DND-41 (cell line): ENCODE measurements at places on chromosomes 6 and 20.
A peak's percentile ranks its signal among the peaks of the same experiment; 100 is the strongest.

GRCh38 chr6:24720131-24720603, 1.2 kb upstream of the C6orf62 start:
- H3K4me3 ChIP-seq = peak overlapping the region; percentile 90
- DNase-seq = peak; percentile 80
- peaks cover 53% of the 10 kb centered on the region for H3K4me1 ChIP-seq

- H3K27me3 ChIP-seq = no peaks in the 10 kb centered on the region
- no peaks in the 10 kb centered on the region for H3K4me1 ChIP-seq
- H3K27ac ChIP-seq = no peak overlapping the region; the same call in 1 of the 2 replicates
- H3K36me3 ChIP-seq = no peaks in the 10 kb centered on the region
Observed at GRCh38 chr6:137589067-137589848, 95.1 kb upstream of the OLIG3 start.

DNA sequence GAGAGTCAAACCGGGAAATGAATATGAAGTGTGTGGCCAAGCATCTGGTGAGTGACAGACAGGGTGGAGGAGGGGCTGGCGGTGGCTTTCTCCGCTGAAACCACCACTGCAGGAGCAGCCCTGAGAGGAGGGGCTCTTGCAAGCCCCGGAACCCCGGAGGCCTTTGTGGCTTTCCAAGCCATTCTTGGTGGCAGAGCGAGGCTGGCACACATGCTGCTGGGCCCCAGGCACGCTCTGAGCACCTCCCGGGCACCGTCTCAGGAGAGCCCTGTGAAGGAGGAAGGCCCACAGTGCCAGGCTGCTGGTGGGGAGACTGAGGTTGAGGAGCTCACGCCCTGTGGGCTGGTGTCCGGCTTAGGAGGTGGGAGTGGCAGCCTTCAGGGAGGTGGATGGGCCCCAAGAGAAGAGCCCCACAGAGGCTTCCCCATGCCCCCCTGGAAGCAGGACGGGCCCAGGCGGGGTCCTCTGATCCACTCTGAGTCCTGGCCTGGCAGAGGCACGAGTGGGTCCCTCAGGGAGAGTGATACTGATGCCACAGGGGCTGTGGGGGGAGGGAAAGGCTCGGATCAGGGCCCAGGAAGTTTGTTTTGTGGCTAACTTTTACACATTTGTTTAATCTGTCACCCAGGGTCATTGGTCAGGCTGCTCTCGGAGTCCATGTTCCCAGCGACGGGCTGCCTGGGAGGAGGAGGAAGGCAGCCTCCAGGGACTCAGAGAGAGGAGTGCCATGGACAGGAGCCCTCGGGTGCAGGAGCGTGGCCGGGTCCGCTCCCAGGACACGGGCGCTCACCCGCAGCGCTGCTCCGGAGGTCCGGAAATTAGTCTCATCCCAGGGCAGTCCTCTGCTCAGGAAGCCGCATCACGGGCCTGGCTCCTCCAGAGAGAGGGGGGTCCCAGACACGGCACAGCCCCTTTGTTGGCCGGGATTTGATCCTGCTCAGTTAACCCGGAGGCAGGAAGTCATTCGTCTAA, 170.7 kb downstream of the ERMARD start:
- H3K27me3 ChIP-seq = no peaks in the 10 kb centered on the region
- DNase-seq = peak; percentile 77
- H3K4me3 ChIP-seq = no peak overlapping the region
- H3K36me3 ChIP-seq = no peaks in the 10 kb centered on the region
- peak overlapping the region; percentile 51; the same call in 1 of the 2 replicates for H3K27ac ChIP-seq

- H3K27ac ChIP-seq = no peak overlapping the region
- H3K4me3 ChIP-seq = no peak overlapping the region
- peaks cover 10% of the 10 kb centered on the region for H3K4me1 ChIP-seq
Observed at GRCh38 chr20:57658833-57659516, 38.7 kb upstream of the ZBP1 start.

- H3K4me1 ChIP-seq = no peaks in the 10 kb centered on the region
- no peak overlapping the region for H3K4me3 ChIP-seq
- no peak for DNase-seq
- H3K36me3 ChIP-seq = no peaks in the 10 kb centered on the region
- no peaks in the 10 kb centered on the region for H3K27me3 ChIP-seq
Observed at GRCh38 chr6:125392682-125393081, 90.9 kb upstream of the HDDC2 start.

DNA sequence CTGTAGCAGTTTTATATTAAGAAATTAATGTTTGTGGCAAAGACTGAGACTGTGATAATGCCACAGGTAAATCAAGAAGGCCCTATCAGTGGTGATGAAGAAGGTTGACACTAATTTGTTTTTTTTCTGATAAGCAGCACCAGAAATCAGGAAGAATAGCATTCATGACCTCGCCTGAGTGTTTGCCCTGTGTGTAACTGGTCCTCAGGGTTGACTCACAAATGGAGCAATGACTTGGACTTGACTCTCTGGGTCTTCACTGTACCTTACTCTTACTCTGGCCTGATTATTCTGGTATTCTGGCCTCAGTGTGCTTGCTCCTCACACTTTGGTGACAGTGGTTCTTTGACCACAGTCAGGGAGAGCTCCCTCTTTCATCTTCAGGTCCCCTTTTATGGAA, 243.9 kb downstream of the HAO1 start:
- no peaks in the 10 kb centered on the region for H3K36me3 ChIP-seq
- H3K4me1 ChIP-seq = no peaks in the 10 kb centered on the region
- peaks cover 2% of the 10 kb centered on the region for H3K27me3 ChIP-seq
- H3K4me3 ChIP-seq = no peak overlapping the region

GRCh38 chr6:99560668-99561067, 7.8 kb downstream of the CCNC start:
- no peak overlapping the region for H3K4me3 ChIP-seq
- DNase-seq = no peak
